ENCODE measurements at places on chromosomes 2 and 18. TPM values are rescaled to one million over a fixed set of nuclear protein-coding genes. Genes with fewer than 3 reads are reported as not detected.

The TPO gene
- 0.08 TPM for total RNA-seq

The EMILIN2 gene
- total RNA-seq, result 6.9 TPM

The TUBA3D gene
- 34.2 TPM for total RNA-seq

The ADD2 gene
- total RNA-seq, result 1.4 TPM

The ERICH2 gene
- not detected for total RNA-seq

The HSPE1 gene
- total RNA-seq, result 82.7 TPM

The ABCG5 gene
- total RNA-seq, result not detected

The AGXT gene
- not detected for total RNA-seq

The REG1B gene
- total RNA-seq, result not detected

The TACR1 gene
- total RNA-seq, result 0.07 TPM

The SLC9A2 gene
- total RNA-seq, result 0.22 TPM

GRCh38 chr2:165791421-165792103 lies 2.5 kb downstream of the GALNT3 start:
- H3K36me3 ChIP-seq, result no peaks in the 10 kb centered on the region
- no peak for DNase-seq
- H3K4me3 ChIP-seq, result no peak overlapping the region
- no peak overlapping the region for H3K27ac ChIP-seq

DNA sequence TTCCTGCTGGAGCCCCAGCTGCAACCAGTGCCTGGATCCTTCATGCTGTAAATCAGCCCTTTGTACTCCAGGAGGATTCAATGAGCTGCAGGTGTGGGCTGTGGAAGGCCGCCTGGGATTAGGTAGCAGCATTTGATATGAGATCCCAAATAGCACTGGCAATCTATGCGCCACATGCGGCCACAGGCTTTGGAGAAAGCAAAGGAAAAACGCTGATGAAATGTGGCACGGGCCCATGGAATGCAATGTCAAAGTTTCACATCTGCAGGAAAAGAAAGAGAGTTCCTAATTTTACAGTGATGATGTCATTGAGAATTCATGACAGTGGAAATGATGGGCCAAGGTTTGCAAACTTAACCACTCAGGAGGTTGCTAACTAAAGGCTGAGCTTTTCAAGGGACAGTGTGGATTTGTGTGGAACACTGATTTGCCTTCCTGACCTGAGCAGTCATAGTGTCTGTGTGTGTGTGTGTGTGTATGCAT lies 216.4 kb upstream of the OSR1 start:
- no peak overlapping the region for H3K27ac ChIP-seq
- no peaks in the 10 kb centered on the region for H3K27me3 ChIP-seq
- H3K4me3 ChIP-seq, result no peak overlapping the region

- peaks cover 8% of the 10 kb centered on the region for H3K36me3 ChIP-seq
- H3K4me1 ChIP-seq, result no peaks in the 10 kb centered on the region
- no peak overlapping the region for H3K4me3 ChIP-seq
- DNase-seq, result no peak
- H3K27ac ChIP-seq, result no peak overlapping the region
- H3K27me3 ChIP-seq, result no peaks in the 10 kb centered on the region
Measured at GRCh38 chr2:69188182-69188900, 175.4 kb downstream of the ANTXR1 start.

DNA sequence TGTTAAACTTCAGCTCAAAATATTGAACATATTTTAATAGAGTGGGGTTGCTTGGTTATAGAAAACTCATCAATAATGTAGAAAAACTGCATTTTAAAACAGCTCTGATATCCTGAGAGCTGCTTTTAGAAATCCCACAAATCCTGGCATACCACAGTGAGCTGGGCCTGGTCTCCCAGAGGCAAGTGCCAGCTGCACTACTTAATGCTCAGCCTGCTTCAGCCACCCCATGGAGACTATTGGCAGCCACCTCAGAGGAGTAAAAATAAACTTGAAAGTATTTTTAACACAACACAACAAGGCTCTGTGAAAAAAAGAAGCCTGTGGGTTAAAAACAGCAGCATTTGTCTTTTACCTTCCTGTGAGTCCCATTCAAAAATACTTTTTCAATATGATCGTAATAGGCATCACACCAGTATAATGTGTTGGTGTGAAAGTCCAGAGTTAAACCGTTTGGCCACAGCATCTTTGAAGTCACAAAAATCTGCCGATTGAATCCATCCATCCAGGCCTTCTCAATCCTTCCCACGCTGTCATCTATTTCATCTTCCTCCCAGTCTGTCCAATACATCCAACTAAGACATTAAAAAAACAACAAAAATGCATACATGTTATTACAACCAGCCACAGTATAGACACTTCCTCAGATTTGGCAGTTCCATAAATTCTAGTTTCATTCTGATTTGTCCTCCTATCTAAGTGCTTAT lies 1115.3 kb downstream of the LRP1B start:
- H3K4me1 ChIP-seq, result no peaks in the 10 kb centered on the region
- H3K4me3 ChIP-seq, result no peak overlapping the region
- no peaks in the 10 kb centered on the region for H3K27me3 ChIP-seq
- DNase-seq, result no peak
- peak overlapping the region; percentile 72 for H3K27ac ChIP-seq
- H3K36me3 ChIP-seq, result no peaks in the 10 kb centered on the region

DNA sequence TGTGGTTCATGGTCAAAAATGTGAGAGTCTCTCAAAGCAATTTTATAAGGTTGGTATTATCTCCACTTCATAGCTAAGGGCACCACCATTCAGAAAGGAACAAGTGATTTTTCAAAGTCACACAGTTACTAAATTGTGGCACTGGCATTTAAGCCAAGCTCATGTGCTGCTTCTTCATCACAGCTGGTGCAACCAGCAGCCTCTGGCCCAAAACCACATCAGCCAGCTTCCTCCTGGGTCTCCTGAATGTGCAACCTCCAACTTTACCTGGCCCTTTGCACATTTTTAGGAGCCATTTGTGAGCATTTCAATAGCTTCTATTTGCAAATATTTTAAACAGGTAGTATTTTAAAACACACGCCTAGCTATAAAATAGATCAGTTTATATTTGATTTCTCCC lies 293.7 kb downstream of the BCL11A start:
- H3K27ac ChIP-seq, result no peak overlapping the region
- no peak overlapping the region for H3K4me3 ChIP-seq
- no peak for DNase-seq
- H3K27me3 ChIP-seq, result no peaks in the 10 kb centered on the region

GRCh38 chr2:211835695-211836094 lies 702.9 kb downstream of the ERBB4 start:
- H3K4me1 ChIP-seq, result no peaks in the 10 kb centered on the region
- H3K27ac ChIP-seq, result no peak overlapping the region
- no peaks in the 10 kb centered on the region for H3K27me3 ChIP-seq
- H3K4me3 ChIP-seq, result no peak overlapping the region
- no peak for DNase-seq

GRCh38 chr2:10980886-10981425 lies 69.2 kb downstream of the KCNF1 start:
- no peak overlapping the region for H3K4me3 ChIP-seq
- H3K27me3 ChIP-seq, result no peaks in the 10 kb centered on the region
- no peak for DNase-seq
- no peaks in the 10 kb centered on the region for H3K4me1 ChIP-seq

- DNase-seq, result no peak
- no peaks in the 10 kb centered on the region for H3K27me3 ChIP-seq
- no peaks in the 10 kb centered on the region for H3K36me3 ChIP-seq
- no peaks in the 10 kb centered on the region for H3K4me1 ChIP-seq
Measured at GRCh38 chr18:44862112-44862511, 181.4 kb downstream of the SETBP1 start.

GRCh38 chr2:1032030-1032429 lies 81.4 kb downstream of the SNTG2 start:
- H3K36me3 ChIP-seq, result no peaks in the 10 kb centered on the region
- no peaks in the 10 kb centered on the region for H3K4me1 ChIP-seq

GRCh38 chr2:96537734-96538486 lies 1.4 kb downstream of the ARID5A start:
- peaks cover 66% of the 10 kb centered on the region for H3K4me1 ChIP-seq
- H3K4me3 ChIP-seq, result peak overlapping the region; percentile 95
- no peak for DNase-seq
- H3K27me3 ChIP-seq, result no peaks in the 10 kb centered on the region

- DNase-seq, result no peak
- no peaks in the 10 kb centered on the region for H3K36me3 ChIP-seq
- H3K27ac ChIP-seq, result no peak overlapping the region
- no peaks in the 10 kb centered on the region for H3K27me3 ChIP-seq
Measured at GRCh38 chr18:57918601-57919000, 115.5 kb upstream of the ATP8B1 start.

- H3K4me3 ChIP-seq, result no peak overlapping the region
- no peak for DNase-seq
- H3K27ac ChIP-seq, result no peak overlapping the region
- peaks cover 3% of the 10 kb centered on the region for H3K36me3 ChIP-seq
- no peaks in the 10 kb centered on the region for H3K4me1 ChIP-seq
Measured at GRCh38 chr2:237351796-237352195, 62.2 kb downstream of the COL6A3 start.

DNA sequence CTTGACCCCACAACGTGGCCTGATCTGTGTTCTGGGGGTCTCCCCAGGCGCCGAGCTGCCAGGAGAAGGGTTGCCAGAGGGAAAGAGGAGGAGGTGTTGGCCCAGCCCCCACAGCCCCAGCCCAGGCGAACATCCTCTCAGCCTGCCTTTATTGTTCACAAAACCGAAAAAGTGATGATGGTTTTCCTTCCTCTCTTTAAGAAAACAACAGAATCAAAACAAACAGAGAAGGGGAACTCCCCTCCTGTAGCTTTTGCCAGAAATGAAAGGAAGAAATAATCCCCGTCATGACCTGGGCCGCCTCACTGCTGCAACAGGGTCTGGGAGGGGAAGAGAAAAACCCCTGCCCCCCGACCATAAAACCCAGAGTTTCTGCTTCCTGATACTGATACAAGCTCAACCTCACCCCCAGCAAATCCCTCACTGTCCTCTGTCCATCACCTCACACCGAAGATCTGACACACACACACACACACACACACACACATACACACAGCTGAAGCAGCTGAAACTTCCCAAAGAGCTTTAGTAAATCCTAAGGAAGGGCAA lies 52.0 kb downstream of the ZFP36L2 start:
- H3K27ac ChIP-seq, result peak overlapping the region; percentile 36
- peaks cover 45% of the 10 kb centered on the region for H3K4me1 ChIP-seq
- no peak overlapping the region for H3K4me3 ChIP-seq
- no peak for DNase-seq

DNA sequence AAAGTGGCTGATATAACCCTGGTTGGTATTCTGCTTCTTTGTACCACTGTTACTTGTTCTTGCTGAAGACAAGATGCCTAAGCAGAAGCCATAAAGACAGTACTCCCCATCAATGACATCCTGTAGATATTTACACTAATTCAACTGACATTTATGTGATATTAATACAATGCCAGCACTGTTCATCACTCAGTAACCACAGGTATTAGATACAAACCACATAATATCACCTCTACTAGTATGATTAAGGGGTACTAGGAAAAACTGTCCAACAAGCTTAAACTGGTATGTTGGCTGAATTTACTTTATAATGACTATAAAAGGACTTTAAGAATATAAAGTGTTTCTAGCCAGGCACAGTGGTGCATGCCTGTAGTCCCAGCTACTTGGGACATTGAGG lies 65.8 kb downstream of the RTN4 start:
- no peak for DNase-seq
- no peaks in the 10 kb centered on the region for H3K27me3 ChIP-seq

DNA sequence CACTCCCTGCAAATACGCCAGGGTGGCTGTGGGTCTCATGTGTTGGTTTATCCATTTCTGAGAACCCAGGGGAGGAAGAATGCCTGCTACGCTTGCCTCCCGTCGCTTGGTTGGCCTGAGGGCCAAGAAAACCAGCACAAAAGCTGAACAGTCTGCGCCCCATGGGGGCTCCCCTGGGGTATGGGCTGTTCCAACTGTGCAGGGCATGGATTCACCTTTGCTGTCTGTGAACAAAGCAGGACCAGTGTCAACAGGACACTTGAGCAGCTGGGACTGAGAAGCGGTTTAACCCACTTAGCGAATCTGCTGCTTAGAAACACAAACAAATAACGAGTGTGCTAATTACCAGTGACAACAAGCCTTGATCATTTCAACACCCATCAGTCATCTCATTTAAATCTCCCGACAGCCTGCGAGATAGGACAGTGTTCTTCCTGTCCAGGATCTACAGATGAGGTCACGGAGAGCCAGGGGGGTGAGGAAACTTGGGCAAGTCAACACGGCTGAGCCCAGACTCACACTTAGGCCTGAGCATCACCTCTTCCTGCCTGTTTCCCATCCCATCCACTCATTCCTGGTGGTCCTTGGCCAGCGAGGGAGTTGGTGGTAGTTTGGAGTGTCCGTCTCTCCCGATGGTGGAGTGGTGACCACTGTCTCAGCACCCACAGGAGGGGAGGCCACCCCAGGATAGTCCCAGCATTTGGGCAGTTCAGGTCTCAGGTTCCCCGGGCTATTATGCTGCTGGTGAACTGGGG lies 111.6 kb upstream of the HAAO start:
- H3K27ac ChIP-seq, result peak overlapping the region; percentile 41
- no peak overlapping the region for H3K4me3 ChIP-seq
- H3K27me3 ChIP-seq, result no peaks in the 10 kb centered on the region

DNA sequence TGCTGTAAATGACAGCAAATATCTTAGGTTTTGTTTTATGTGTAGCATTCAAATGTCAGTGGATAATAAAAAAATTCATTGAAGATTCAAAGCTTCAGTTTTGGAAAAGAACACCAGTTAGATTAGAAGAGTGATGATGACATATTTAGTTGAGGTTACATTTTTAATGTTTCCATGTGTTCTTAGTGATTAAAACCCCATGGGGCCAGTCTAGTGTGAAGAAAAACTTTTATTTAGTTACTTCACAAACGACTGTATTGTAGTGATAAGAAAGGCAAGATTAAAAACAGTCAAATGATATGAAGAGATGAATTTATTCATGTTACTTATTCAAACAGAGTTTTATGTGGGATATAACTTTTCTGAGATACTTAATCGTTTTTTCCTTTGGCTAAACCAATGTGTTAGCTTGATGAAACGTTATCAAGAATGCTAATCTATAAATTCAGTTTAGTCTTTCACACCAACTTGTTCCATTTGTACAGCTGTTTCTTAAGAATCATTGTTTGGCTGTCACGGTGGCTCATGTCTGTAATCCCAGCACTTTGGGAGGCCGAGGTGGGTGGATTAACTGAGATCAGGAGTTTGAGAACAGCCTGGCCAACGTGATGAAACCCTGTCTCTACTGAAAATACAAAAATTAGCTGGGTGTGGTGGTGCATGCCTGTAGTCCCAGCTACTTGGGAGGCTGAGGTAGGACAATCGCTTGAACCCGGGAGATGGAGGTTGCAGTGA lies 11.6 kb downstream of the BMPR2 start:
- no peak overlapping the region for H3K4me3 ChIP-seq
- no peaks in the 10 kb centered on the region for H3K27me3 ChIP-seq
- H3K36me3 ChIP-seq, result no peaks in the 10 kb centered on the region
- no peak for DNase-seq

Data from right atrium auricular region (tissue), 2 donors.